ENCODE measurements at places on chromosomes 12 and 14.

- peak; percentile 6 for DNase-seq
Observed at GRCh38 chr12:10409392-10409791, at the start of gene KLRC4. KLRC4 (minus strand) TSS chr12:10409757; CDS start chr12:10409575, 182 bp downstream.

DNA sequence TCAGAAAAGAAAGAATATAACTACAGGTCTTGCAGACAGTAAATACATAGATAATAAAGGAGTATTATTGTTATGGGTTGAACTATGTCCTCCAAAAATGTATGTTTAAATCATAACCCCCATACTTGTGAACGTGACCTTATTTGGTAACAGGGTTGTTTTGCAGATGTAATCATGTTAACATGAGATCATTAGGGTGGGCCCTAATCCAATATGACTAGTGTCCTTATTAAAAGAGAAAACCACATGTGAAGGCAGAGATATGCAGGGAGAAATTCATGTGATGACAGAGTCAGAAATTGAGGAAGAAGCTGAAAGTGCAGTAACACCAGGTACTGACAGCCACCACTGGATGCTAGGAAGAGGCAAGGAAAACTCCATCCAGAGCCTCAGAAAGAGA, 29.0 kb downstream of the MAGOHB start:
- no peak for DNase-seq

- DNase-seq = no peak
Observed at GRCh38 chr12:58372298-58372697, 430.9 kb downstream of the ATP23 start.

DNA sequence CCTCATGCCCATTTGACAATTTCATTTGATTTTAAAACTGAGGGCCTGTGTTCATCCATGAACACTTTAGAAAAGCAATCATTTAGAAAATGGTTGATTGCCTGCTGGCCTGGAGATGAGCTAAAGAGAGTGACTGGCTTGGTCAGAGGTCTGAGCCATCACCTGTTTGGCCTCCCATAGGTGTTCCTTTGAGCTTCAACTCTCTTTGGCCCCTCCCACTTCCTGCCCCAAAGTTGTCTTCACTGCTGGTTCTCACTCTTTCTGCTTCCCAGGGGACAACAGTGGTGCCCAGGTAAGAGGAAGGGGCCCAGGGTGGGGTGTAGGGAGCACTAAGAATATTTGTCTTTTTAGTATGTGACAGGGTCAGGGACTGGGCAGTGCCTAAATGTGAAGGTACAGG, 4.9 kb upstream of the TCP11L2 start:
- DNase-seq = no peak

DNA sequence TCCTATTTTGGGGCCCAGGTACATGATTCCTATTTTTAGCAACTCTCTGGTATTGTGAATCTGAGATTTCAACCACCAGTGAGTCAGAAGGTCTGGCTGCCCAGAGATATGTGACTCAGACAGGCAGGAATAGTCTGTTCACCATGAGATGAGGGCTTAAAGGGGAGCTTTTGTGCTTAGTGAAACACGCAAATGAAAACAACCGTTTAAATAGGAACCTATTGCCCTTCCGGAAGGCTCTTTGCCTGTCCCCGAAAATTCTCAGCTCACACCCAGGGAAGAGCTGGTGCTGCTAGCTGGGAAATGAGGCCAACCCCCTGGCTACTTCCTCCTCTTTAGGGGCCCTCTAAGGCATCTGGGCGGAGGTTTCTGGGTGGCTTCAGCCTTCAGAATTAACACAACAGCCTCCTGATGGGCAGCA, 283.6 kb downstream of the CACNA1C start:
- DNase-seq = peak; percentile 86

GRCh38 chr12:31362115-31362758, 36.3 kb upstream of the SINHCAF start:
- DNase-seq = no peak

DNA sequence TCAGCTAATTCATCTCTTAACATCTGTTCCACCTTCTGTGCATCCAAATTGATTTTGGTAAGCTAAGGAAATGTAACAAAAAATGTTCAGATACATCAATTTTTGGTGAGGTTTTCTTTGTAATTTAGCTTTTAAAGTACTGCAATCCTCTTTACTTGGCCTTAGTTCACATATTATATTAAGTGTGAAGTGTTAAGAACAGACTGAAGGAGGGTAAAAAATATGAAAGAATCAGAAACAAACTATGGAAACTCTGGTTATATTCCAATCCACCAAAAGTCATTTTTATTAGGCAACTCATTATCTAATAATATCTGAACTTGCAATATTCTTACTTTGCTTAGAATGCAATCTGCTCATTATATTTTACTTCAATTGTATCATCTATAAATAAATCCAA, 49.1 kb downstream of the CEP290 start:
- no peak for DNase-seq

DNA sequence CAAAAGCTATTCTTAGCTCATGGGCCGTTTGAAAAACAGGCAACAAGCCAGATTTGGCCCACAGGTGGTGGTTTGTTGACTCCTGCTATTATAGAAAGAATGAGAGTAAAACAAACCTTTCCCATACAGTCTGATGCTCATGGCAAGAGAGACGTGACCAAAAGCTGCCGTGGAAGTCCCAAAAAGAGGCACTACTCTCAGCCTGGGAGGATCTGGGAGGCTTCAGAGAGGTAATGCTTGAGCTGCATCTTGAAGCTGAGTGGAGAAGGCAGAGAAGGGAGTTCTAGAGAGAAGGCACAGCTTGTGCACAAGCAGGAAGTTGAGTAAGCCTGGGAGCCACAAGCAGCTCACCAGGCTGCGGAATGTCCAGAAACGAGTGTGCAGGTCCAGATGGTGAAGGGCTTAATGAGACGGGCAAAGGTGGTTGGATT, 9.6 kb downstream of the PLXNC1 start:
- DNase-seq = peak; percentile 58

DNA sequence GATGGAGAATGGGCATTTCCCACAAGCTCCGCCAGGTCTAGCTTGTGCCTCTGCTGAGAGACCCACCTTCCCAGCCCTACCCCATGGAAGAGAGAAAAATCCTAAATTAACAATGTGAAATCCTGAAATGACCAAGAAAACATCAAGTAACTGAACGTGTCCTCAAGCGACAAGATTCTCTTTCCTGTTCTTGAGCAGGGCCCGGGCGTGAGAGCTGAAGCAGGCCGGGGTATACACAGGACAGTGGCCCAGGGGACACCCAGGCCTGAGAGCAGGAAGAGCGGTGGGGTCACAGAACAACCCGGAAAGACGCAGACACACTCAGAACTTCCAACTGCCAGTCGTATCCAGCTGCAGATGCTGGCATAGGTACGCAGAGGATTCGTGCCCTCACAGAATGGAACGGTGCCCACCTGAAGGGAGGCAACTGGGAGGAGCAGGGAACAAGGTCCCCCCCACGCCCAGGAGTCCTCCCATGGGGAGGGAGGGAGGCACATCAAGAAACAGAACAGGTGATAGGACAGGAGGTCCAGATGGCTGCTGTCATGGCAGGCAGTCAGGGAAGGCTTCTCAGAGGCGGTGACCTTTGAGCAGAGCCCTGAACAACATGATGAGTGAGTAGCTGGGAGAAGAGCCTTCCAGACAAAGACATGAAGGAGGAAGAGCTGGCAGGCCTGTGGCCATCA, 9.1 kb downstream of the RIMBP2 start:
- DNase-seq = no peak

GRCh38 chr12:108000111-108000510, 129.0 kb upstream of the WSCD2 start:
- no peak for DNase-seq

DNA sequence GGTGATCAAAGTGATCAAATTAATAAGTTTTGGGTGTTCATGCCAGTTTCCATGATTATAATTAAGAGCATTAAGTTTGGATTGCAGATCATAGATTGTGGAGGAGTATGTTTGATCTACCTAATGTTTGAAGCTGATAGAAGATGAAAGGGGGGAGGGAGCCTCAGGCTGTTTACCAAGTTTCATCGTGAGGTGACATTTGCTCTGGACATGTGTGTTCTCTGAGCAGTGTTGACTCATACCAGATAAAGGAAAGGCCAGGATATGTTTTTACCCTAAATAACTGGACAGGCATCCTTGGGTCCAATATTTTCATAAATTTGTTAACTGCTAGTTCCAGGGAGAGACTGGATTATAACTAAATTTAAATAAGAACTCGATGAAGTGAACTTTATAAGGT, 3.5 kb upstream of the SEL1L start:
- DNase-seq = no peak

DNA sequence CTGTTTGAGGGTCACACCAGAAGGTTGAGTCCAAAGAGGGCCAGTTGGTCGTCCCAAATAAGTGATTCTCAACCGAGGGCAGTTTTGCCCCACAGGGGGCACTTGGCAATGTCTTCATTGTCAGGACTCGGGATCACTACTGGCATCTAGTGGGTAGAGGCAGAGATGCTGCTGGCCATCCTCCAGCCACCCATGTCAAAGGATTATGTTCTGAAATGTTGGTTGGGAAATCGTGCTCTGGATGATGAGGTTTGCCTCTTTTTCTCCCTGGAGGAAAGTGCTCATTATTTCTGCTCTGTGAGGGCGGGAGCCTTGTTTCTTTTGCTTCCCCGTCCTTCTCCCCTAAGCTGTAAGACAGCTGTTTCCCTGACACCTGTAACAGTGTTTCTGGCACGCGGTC, 3.6 kb downstream of the ZNF839 start:
- peak; percentile 73 for DNase-seq

- DNase-seq = no peak
Observed at GRCh38 chr12:78442454-78442801, 422.1 kb upstream of the SYT1 start.

GRCh38 chr12:111692575-111693210, 6.8 kb downstream of the ACAD10 start:
- peak; percentile 25 for DNase-seq

DNA sequence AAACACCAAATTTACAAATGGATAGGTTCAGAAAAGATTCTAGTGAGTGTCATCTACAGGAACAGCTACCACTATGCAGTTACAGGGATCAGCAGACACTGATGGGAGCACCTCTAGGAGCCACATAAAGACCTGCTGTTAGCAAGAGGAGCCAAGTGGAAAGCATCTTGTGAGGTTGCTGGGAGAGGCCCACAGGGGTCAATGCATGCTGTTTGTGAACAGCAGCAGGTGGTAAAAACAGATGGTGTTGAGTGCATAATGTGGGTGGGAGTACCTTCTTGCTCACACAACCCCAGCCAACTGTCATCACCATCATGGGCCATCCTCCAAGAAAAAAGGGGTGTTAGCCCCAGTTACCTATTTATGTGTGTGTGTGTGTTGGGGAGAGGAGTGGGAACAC, 215.2 kb upstream of the SSTR1 start:
- no peak for DNase-seq

- DNase-seq = no peak
Observed at GRCh38 chr12:17928708-17929366, 161.2 kb downstream of the RERGL start.

DNA sequence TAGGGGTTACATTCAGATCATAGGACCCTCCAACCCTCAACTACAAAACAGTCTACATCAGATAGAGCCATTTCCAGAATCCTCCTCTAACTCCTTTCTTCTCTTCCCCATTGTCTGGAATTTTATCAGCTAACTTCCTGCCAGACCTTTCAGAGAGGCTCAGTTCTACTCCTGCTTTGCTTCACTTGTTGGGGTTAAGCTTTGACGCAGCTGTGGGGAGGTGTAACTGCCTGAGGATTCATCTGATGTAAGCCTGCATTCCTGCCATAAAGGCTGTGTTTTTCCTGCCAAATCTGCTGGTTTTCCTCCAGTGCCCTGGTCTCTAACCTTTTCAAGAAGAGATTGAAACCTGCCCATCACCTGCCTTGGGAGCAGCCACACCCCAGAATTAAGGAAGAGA, 16.9 kb downstream of the DHRS2 start:
- DNase-seq = no peak

- no peak for DNase-seq
Observed at GRCh38 chr14:105378873-105379685, 19.3 kb upstream of the TEX22 start.

- DNase-seq = no peak
Observed at GRCh38 chr14:89588016-89588415, 171.0 kb upstream of the FOXN3 start.

- no peak for DNase-seq
Observed at GRCh38 chr12:132012919-132013568, 63.3 kb downstream of the EP400 start.

DNA sequence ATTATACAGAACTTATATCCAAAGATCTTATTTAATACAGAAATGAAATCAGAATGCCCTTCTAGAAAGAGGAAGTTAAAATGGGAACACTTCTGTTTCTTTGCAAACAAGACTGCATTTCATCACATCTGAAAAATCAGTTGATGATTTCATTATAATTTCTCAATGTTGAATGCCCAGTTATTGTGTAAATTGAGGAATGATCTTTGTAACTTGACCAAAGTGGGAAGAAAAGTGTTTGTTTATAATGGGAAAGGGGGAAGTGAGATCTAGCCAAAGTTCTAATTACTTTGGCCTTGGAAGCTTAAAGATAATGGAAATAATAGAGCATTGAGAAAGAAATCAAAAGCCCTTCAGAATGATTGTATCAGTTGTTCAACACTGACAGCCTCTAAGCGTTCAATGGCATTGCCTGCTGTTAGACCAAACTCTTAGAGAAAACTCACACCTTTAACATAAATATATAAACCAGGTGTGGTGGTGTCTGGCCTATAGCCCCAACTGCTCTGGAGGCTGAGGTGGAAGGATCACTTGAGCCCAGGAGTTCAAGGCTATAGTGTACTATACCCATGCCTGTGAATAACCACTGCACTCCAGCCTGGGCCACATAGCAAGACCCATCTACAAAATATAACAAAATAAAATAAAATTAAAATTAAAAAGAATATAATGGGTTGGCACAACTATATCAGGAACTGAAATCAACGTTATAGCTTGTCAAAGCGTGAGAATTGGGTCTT, 9.9 kb upstream of the LYZ start:
- peak; percentile 94 for DNase-seq

DNA sequence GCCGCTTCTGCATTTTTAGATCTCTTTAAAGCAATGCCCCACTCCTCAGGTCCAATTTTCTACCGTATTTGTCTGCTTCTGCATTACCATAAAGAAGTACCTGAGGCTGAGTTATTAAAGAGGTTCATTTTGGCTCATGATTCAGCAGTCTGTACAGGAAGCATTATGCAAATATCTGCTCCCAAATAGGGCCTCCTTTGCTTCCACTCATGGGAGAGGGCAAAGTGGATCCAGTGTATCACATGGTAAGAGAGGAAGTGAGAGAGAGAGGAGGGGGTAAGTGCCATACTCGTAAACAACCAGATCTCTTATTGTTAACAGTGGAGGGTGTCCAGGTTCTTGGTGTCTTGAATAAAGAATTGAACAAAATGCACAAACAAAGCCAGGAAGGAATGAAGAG, 316.1 kb upstream of the SEL1L start:
- DNase-seq = no peak

DNA sequence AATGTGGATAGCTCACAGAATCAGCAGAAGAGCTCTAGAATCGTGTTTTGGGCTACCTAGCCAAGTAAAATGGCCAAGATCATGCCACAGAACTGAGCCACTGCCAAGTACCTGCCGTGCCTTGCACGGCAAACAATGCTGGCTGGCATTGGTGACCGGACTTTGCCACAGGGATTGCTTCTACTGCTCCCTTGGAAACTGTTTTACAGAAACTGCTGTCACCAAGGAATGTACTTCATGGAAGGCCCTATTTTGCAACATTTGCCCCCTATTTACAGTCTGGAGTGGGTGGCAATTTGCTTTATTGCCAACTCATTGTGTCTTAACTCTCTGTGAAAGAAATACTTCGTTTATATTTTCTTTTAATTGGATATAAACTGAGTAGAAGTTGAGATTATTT, 49.0 kb downstream of the BORCS5 start:
- DNase-seq = no peak

Data from inflammatory macrophage treated with lipopolysaccharide for 4 hours (primary cell).